ENCODE measurements at places on chromosomes 1 and 21. TPM values are rescaled to one million over a fixed set of nuclear protein-coding genes. Genes with fewer than 3 reads are reported as not detected.
A peak's percentile ranks its signal among the peaks of the same experiment; 100 is the strongest.

GRCh38 chr1:37143800-37144199 is 109.5 kb upstream of the GRIK3 start:
- no peak for DNase-seq

GRCh38 chr1:202551683-202552082 is 158.6 kb downstream of the SYT2 start:
- DNase-seq, result peak; percentile 66

DNA sequence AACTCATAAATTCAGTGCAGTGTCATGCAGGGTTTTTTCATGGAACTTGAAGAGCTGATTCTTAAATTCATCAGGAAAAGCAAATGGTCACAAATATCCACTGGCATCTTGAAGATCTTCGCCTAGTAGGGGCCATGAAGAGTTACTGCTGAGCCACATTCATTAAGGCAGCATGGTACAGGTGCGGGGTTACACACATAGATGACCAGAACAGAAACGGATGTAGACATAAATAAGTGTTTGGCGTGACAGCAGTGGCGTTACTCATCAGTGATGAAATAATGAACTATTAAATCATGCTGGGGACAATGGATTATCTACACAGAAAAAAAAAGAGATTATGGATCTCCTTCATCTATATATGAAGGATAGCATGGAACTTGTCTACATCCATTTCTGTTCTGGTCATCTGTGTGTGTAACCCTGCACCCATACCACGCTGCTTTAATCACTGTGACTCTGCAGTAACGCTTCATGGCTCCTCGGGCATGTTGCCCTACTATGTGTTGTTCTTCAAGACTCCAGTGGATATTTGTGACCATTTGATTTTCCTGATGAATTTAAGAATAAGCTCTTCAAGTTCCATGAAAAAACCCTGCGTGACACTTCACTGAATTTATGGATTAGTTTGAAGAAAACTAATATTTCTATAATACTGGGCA is 161.3 kb downstream of the GALNT2 start:
- DNase-seq, result no peak

Gene NEXN
- 6.0 TPM for total RNA-seq

Gene DMRTA2
- 1.4 TPM for total RNA-seq

Gene PGD
- total RNA-seq, result 62.3 TPM

- DNase-seq, result peak; percentile 14
Measured at GRCh38 chr1:173295391-173295790, 88.3 kb upstream of the TNFSF4 start.

Gene GPR153
- total RNA-seq, result 9.1 TPM

Gene CA6
- total RNA-seq, result not detected

Gene CD1E
- total RNA-seq, result not detected

DNA sequence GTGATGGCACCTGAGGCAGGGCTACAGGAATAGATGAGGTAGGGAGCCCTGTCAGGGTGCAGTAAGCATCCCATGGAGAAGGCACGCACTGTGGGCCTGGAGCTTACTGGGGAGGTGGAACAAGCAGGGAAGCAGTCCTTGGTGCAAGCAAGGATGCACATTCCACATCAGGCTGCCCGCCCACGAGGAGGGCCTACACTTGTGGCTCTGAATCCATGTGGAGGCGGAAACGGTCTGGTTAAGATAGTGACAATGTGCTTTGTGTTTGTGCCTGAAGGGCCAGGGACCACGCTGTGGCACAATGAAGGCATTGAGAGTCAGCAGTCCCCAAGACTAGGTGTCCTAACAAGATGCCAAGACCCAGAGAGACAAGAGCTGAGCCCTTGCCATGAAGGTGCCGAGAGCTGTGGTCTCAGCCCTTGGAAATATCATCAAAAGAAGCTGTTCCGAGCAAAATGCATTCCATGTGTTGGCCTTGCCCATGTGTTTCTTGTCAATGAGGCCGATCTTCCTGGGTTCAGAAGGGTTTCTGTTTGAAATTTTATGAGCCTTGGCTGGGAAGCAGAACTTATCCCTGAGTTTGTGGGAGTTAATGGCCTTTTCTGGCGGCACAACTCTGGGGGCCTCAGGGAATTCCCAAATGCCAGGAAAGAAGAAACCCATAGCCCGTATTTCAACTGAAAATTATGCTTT is 111.9 kb downstream of the NGF start:
- no peak for DNase-seq

DNA sequence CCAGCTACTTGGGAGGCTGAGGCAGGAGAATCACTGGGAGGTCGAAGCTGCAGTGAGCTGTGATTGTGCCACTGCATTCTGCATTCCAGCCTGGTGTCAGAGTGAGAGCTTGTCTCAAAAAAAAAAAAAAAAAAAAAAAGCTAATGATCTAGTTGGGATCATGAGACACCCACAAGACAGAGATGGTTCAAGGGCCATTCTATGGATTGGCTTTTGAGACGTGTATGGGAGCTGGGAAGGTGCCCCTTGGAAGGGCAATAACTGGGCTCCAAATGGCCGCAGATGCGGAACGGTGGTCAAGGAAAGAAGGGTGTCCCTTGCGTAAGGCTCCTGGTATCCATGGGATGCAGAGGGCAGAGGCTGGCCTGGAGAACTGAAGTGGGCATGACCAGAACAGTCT is 6.8 kb upstream of the ADAM15 start:
- DNase-seq, result no peak

- no peak for DNase-seq
Measured at GRCh38 chr21:42277593-42277992, 37.6 kb downstream of the TFF3 start.

GRCh38 chr1:207862241-207862787 is 48.6 kb downstream of the CD34 start:
- peak; percentile 25 for DNase-seq

Gene RGS4
- 80.4 TPM for total RNA-seq

Gene SLC6A17
- total RNA-seq, result 0.59 TPM

DNA sequence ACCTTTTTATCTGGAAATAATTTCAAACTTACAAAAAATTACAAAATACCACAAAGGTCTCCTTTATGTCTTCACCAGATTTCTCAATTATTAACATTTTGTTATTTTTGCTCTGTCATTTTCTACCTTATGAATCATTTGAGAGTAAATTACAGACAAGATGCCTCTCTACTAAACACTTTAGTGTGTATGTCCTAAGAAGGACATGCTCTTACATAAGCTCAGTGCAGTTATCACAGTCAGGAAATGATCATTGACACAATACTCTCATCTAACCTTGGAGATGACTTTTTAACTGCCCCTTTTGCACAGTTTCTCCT is 378.9 kb upstream of the RUNX1 start:
- no peak for DNase-seq

Gene ALPL
- not detected for total RNA-seq

DNA sequence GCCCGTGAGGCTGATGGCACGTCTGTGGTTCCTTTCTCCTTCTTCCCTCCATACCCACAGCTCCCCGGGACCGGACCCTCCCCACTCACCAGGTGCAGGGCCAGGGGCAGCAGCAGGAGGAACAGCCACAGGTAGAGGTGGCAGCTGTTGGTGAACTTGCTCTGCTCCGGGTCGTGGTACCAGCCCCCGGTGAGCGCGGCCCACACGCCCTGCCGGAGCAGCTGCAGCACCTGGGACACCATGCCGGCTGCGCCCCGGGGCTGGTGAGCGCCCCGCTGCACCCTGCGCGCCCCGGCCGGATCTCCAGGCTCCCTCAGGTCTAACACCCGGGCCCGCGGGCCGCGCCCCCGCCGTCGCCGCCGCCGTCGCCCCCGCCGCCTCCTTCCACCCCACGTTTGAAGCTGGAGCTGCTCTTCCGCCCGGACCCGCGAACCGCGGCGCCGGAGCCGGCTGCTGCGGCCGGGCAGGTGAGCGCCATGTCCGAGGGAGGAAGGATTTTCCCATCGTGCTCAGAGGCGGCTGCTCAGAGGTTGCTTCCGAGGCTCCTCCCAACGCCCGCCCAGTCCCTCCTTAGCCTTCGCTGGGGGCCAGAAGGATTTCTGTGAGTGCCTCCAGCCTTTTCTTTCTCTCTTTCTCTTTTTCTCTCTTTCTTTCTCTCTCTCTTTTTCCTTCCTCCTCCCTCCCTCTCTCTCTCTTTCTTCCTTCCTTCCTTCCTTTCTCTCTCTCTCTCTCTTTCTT is at the start of gene PCNX2:
Gene PCNX2, minus strand, starts transcription at position 489 of the 738 bp plus-strand sequence. Its CDS starts 247 bp downstream, at position 242.
- peak; percentile 76 for DNase-seq

DNA sequence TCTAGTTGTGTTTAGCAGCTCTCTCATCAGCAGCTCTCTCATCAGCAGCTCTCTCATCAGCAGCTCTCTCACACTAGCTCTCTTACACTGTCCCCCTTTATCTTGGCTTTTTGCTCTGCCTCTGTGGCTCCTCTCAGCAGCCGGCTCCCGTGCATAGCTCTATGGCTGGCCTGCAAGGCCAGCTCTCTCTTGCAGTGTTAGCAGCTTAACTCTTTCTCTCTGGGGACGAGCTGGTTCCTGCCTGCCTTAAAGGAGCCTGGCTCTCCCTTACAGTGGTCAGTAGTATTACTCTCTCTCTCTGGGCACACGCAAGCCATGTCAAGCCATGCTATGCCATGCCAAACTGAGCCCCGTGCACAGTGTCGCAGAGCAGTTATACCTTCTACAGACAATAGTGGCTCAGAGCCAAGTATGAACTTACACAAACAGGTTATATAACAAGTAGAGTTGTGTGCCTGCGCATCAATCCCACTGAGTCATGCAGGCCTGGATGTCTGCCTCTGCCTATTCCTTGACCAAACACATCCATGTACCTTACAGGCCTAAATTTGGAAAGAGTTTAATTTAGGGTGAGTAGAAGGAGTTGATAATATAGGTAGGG is 295.9 kb downstream of the TPR start:
- no peak for DNase-seq

GRCh38 chr1:93446837-93447451 is 974 bp upstream of the FNBP1L start:
- peak; percentile 55 for DNase-seq
